CD4-positive, alpha-beta T cell treated with Interleukin-10 for 1 hour (primary cell): ENCODE measurements at places on chromosomes 5 and 9.

GRCh38 chr9:94767331-94768072 is 41.0 kb downstream of the AOPEP start:
- no peak for DNase-seq

- no peak for DNase-seq
Measured at GRCh38 chr5:158126442-158127405, 267.8 kb upstream of the CLINT1 start.

DNA sequence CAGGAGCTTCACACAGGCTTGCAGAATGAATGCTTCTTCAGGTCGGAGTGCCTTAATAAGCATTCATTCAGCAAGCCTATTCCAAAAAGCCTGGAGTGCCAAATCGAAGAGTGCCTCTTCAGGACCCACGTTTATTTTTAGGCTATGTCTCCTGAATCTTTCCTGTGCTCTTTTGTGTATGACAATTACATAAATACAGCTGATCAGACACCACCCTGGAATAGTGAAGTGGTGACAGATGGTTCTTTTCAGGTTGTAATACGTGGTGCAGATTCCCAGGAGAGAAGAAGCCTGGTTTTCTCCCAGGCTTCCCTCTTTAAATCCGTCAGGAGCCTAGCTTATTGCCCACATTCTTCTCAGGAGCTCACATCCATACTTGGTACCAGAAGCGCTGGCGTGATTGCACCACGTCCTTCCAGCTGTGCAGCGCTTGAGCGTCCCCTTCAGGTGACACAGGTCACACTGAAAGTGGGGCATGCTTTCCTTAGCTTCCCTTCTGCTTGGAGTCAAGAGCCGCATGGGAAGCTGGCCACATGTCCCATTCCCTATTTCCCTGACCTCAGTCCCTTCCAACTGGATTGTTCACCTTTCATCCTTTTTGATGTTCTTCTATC is 123.1 kb downstream of the ADCY2 start:
- no peak for DNase-seq

DNA sequence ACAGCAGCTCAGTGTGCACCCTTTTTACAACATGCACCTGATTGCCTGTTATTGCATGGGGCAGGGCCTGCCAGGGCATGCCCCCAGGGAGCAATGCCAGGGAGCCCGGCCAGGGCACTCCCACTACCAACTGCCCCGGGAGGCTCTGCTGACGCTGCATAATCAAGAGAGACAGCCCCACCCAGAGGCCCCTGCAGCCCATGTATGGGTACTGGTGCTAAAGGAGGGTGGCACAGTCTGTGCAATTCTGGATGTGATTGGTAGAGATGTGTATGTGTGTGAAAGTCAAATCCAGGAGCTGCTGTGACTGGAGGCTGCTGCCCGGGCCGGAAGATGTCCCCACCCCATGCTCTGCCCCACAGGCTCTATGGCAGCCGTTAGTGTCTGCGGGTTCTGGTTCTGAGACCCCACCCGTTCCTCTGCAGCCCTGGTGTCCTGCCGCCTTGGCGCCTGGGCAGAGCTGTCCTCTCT is 3.9 kb upstream of the NEURL1B start:
- DNase-seq: no peak

DNA sequence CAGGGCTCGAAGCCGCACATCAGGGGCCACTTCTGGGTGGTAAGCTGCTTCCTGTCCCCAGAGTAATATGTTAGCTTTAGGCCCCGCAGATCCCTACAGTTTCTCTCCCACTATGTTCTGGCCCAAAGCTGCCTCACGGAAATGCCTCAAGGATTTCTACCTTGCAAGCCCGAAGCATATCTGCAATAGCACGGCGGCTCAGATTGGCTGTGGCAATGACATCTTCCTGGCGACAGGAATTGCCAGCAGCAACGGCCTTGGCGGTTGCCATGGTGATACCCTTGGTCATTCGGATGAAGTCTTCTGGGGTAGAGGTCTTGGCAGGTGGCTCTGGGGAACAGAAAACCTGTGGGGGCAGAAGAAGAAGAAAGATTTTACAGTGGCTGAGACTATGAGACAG is 10.3 kb upstream of the TPM2 start:
- no peak for DNase-seq

- peak; percentile 14 for DNase-seq
Measured at GRCh38 chr5:132751444-132751843, 4.2 kb downstream of the CCNI2 start.

GRCh38 chr5:117888688-117889087 is 1099.7 kb downstream of the DTWD2 start:
- DNase-seq: no peak

DNA sequence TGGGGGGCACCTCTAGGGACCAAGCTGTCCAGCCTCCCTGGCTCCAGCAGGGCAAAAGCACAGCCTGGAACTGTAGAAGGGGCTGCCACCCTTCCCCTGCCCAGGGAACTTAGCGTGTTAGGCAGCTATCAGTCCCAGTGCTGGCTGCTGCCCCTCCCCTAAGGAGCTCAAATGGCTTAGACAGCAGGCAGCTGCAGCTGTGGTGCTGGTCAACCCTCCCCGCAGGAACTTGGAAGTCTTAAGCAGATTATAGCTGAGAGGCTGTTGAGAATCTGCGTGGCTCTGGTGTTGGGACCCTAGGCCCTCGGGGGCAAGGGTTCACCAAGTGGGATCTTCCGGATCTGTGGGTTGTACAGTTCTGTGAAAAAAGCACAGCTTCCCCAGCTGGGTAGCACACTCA is 536.5 kb upstream of the CDH10 start:
- DNase-seq: no peak

DNA sequence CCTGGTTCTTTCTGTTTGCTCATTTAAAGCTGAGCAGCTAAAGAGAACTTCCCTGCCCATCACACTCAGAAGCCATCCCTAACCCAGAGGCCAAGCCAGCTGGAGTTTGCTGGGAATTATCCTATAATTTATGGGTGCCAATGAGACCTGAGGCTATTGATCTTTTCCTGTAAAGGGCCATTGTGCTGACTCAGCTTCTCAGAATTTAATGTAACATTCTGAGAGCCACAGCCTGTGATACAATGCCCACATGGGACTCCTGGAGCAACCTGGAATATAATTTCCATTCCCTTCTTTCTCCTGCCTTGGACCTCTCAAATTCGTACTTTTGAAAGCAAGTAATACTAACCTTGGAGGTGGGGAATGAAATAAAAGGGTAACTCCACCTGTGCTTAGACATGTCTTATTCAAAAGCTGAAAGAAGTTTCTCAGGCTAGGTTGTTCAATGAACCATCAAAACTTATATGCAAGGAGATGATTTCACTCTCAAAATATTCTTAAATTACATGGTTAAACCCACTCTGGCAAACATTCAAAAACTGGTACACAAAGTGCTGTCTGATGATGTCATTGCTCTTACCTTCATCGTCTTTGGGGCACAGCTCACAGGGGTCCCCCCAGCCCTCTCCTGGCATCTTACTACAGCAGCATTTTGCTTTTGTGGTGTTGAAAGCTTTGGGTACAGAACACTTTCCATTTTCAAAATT is 206.7 kb downstream of the SLC12A2 start:
- no peak for DNase-seq

DNA sequence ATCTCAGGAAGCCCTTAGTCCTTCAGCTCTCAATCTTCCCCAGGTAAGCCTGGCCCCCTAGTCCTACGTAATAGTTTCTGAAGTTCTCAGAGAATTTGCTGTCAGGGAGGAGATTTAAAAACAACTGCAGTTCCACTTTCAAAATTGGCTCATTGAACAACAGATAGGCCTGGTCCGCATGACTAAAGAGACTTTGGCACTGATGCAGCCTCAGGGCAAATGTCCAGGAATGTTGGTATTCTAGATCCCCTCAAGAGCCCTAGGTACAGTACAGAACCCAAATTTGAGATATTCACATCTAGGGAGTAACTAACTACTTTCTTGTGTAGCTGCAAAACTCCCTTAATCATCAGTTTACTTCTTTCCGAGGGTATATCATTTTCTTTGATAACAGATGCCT is 162.8 kb downstream of the GABRG2 start:
- no peak for DNase-seq

- no peak for DNase-seq
Measured at GRCh38 chr5:16418471-16418922, 47.1 kb downstream of the ZNF622 start.

GRCh38 chr5:95241635-95242034 is 43.3 kb downstream of the MCTP1 start:
- no peak for DNase-seq

DNA sequence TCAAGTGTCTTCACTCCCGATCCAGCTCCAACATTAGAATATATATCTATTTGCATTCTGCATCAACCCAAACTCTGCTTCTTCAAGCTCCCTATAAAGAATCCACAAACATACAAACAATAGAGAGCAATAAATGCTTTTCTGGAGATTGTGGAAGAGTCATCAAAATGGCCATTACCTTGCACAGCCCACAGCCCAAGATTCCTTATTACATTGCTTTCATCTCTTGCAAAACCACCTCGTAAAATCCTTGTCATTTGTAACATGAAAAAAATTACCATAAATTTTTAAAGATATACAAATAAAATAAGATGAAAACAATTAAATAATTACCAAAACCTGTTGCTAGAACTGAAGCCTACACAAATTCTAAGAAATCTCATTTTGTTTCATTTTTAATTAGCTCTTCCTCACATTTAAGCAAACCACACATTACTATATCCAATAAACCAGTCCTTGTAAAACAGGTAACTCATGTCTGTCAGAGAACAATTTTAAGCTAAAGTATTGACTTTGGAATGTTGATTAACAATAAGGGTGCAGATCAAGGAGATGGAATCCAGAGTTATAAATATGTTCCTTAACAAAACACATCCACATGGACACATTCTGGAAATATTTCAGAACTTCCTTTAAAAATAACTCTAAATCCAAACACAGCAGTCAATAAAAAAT is 7.1 kb downstream of the SPINK9 start:
- DNase-seq: no peak

DNA sequence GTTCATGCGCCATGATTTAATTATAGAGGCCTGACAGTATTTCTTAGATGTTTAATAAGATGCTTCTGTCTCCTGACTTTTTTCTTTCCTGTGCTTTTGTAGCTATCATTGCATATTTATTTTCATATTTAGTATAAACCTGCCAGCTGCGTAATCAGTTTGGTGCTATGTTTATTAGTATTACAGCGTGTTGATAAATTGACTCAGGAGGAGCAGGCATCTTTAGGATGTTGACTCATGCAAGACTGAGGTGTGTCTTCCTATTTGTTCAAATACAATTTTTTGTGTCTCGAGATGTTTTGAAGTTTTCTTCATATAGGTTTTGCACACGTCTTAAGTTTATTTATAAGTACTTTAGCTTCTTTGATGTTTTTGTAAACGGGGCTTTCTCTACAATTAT is 35.9 kb upstream of the EXOC3 start:
- DNase-seq: no peak

GRCh38 chr5:55305345-55305744 is 2.1 kb downstream of the DHX29 start:
- no peak for DNase-seq

DNA sequence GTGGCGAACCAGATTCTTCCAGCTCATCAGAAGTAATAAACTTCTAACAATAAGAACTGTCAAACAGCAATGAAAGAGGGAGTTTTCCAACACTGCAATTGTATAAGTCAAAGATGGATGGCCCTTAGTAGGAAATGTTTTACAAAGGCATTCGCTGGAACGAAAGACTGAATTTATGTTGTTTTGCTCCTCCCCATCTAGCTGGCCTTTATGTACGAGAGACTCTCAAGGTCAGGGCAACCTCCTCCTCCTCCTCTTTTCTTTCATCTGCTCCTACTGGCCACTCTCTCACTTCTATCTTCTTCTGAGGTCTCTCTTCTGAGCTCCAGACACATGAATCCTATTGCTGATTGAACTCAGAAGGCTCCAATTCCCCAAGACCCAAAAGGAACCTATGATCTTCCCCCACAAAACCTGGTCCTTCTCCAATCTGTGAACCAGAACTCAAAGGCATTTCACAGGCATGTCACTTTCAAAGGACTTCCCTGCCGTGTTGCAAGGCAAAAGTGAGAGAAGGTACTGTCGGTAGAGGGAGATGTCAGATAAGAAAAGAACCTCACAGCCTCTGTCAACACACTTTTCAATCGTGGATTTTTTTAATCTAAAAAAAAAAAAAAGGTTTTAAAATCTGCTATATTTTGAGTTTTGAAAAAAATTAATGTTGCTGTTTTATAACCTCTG is 28.5 kb upstream of the PUM3 start:
- DNase-seq: peak; percentile 34

GRCh38 chr5:67528953-67529352 is 332.4 kb upstream of the CD180 start:
- no peak for DNase-seq

DNA sequence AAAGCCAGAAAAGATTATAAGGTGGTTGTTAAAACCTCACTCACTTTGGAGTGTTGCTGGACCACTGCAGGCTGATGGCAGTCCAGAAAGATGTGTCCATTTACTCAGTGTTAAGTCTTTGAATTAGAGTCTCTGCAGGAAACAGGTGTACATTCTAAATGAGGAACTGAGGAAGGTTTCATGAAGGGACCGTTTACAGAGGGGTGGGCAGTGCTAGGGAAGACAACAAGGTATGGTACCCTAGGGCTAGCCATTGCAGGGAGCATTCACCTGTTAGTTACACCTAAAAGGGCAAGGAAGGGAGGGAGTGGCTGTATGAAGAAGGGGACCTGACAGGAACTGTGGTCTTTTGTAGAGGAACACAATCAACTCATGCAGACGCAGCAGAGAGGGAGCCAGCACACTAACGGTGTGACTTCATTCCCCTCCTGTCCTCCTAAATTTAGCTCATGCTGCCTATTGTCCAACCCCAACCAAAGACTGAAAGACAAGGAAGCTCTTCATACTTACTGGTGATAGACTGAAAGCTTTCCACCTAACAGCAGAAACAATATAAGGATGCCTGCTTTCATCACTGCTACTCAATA is 32.2 kb upstream of the PAX5 start:
- DNase-seq: no peak

DNA sequence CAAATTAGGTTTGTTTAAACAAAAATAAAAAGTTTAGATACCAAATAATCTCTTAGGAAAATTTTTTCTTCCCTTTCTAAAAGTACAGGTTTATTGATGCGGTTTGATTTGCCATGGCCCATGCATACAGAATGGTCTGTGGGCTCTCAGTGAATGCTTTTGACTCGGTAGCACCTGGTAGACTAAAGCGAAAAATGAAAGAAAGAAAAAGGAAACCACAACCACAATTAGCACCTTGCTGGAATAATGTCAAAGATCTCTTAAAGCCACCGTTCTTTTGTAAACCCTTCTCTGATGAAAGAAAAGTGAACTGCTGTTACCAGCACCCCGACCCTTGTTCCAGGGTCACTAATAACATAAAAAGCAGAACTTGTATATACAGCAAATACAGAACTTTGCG is 157.9 kb downstream of the NFIB start:
- no peak for DNase-seq

DNA sequence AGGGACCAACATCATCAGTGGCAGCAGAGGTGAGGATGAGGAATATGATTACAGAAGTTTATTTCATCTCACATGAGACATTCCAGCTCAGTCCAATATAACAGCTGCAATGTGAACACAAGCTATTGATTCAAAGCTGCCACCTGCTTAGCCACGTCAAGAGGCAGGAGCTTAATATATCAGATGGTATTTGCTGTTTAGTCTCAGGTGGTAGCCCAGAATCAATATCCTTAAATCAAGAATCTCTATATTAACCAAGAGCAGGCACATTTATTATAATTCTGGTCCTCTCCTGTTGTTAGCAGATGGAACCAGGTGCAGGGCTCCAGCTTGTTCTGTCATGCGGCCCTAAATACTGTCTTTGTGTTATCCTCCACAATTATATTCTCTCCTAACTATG is 431.6 kb downstream of the ICE1 start:
- no peak for DNase-seq
